ENCODE measurements at places on chromosomes 5 and 9.

GRCh38 chr5:65010841-65011240 lies 242.1 kb downstream of the CWC27 start:
- DNase-seq = no peak

- DNase-seq = no peak
These were observed 111.0 kb upstream of the HMHB1 start for GRCh38 chr5:143700994-143701393.

GRCh38 chr5:158020555-158021418 lies 161.8 kb upstream of the CLINT1 start:
- DNase-seq = no peak

- no peak for DNase-seq
These were observed 112.8 kb downstream of the C9orf152 start for GRCh38 chr9:110095161-110095595.

GRCh38 chr9:133134388-133135145 lies 13.5 kb upstream of the RALGDS start:
- no peak for DNase-seq

DNA sequence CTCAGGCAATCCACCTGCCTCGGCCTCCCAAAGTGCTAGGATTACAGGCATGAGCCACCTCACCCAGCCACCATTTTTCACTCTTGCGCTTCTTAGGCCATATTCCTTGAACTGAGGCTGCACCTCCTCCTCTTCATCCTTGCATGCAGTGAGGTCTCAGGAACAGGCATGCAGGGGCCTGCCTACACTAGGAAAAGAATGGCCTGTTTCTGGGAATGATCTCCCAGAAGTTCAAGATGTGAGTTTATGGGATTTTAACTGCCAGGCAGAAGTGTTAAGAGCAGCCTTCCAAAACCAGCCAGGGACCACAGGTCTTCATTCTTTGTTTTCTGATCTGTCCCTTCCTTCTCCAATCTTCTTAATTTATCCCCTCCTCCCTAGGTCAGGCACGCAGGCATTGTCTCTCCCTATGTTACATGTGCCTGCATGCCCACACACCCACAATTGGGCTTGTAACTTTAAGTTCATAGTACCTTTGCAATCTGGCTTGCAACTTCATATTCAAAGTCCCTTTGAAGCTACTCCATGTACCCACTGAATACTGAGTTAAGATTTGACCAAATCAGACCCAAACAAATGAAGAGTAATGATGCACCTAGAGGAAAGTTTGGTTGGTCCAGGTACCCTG lies 10.5 kb upstream of the HSPA4 start:
- no peak for DNase-seq

GRCh38 chr5:134438721-134439123 lies 27.0 kb upstream of the CDKN2AIPNL start:
- DNase-seq = no peak
